ENCODE measurements at places on chromosomes 4 and X.

DNA sequence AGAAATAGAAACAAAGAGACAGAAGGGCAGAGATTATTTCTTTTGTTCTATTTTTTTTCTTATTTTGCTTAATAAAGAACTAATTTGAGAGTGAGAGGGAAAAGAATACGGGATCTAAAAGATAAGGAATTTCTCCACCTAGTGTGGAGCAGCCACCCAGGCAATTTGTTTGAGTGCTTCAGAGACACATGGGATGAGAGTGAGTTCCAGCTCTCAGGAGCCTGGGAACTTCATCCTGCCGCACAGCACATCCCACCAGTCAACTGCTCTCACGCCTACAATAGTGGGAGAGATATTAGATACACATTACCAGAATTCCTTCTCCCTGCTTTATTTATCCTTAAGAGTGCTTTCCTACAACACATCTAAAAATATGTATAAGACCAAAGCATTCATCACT lies 946.4 kb downstream of the PDHA2 start:
- no peak for DNase-seq

DNA sequence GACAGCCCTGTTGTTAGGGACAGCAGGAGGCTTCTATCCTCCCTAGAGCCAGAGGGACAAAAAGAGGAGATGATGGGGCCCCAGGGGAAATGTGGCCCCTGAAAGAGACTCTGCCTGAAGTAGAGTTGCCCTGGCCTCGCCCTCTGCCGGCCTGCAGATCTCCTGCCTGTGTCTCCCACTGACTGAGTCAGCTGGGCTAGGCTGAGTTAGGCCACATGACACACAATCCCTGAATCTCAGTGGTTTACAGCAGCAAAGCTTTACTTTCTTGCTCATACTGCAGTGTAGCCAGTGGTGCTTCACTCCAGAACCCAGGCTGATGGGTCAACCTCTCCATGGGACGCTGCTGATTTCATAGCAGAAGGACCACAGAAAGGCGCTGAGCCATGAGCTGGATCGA lies 23.5 kb downstream of the DRD5 start:
- DNase-seq: no peak

GRCh38 chrX:153880440-153880815 lies 5.5 kb downstream of the L1CAM start:
- DNase-seq: no peak

GRCh38 chrX:101357166-101357795 lies 8.7 kb upstream of the TIMM8A start:
- DNase-seq: no peak

DNA sequence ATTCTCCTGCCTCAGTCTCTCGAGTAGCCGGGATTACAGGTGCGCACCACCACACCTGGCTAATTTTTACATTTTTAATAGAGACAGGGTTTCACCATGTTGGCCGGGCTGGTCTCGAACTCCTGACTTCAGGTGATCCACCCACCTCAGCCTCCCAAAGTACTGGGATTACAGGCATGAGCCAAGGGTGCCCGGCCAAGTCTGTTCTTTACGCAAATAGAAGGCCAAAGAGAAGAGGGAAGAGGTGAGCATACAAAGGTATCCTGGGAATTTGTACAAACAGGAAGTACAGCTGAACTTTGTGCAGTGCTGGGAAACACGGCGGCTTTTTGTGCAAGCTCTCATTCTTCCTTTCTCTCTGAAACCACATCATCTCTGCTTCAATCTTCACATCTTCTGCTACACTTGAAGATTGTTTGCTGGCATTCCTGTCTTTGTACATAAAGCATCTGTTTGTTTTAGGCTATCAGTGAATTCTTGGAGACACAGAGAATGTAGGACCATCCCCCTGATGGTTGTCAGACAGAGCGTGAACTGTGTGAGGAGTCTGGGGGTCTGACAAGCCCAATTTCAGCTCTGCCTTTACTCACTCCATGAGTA lies 71.9 kb upstream of the PRSS48 start:
- no peak for DNase-seq

DNA sequence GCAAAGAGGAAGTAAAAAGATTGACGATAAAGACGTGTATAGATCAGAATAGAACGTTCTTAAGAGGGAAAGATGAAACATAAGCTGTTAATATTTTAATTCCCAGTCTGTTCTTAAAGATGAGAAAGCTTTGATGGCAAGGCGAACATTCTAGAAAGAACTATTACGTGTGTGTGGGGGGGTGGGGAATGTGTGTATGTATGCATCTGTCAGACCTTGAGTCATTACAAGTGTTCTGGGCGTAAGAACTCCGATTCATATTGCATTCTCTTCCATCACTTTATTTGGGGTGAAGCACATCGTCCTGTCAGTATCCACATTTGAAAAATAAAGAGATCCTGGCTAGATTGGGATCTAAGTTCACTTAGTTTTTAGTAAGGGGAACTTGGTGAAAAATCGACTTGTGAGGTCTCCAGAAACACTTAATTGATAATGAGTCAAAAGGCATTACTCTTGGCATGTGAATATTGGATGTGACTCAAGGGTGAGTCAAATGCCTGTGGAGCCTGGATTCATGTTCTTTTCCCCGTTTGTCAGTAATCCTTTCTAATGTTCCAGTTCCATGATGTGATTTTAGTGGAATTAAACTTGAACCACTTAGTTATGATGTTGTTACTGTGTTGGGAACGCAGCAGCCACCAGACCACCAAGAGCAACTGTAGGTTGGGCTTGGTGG lies 3.1 kb downstream of the SMS start:
- DNase-seq: peak; percentile 46

DNA sequence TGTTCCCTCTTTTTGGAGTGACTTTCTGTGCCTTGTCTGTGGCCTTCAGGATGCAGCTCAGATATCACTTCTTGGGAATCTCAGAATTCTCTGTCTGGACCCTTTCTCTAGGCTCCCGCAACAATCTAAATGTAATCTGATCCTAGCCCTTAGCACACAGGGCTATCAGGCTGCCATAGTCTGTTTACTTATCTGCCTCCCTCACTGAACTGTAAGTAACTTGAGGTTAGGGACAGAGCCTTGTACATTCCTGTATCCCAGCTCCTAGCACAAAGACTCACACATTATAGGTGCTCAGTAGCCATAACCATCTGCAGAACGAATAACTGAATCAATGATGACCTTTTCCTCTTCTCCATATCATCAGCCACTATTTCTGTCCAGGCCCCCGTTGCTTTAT lies 69.5 kb downstream of the RTL9 start:
- DNase-seq: no peak

All from T-helper 2 cell (primary cell).